ENCODE measurements at places on chromosomes 4 and X.

DNA sequence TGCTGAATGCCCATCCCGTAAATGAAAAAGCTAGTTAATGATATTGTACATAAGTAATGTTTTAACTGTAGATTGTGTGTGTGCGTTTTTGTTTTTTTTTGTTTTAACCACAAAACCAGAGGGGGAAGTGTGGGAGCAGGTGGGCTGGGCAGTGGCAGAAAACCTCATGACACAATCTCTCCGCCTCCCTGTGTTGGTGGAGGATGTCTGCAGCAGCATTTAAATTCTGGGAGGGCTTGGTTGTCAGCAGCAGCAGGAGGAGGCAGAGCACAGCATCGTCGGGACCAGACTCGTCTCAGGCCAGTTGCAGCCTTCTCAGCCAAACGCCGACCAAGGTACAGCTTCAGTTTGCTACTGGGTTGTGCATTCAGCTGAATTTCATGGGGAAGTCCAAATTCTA, at the start of gene SPP1:
Gene SPP1, plus strand, starts transcription at position 249 of the 400 bp plus-strand sequence. CDS start 1,182 bp downstream, outside the sequence.
- DNase-seq: peak; percentile 74

GRCh38 chr4:123698556-123698955, 302.0 kb downstream of the SPRY1 start:
- no peak for DNase-seq

GRCh38 chrX:77502951-77503525, 55.8 kb downstream of the FGF16 start:
- no peak for DNase-seq

- DNase-seq: no peak
Observed at GRCh38 chr4:3796960-3797359, 30.8 kb downstream of the ADRA2C start.

DNA sequence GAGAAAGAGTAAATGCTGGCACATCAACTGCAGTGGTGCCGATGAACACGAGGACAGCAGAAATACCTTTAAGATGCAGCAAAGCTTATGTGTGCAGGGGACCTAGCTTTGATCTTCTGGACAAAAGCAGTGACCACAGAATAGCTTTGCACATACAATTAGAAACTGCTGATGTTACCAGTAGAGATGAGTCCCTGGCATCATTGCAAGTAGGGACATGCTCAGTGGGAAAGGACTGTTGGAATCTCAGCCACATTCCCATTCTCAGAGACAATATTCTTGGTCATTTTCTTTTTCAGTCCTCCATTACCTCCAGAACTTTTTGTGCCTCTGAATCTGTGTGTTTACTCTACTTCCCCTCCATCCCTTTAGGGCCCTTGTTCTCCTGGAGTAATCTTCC, 16.9 kb upstream of the PDLIM3 start:
- DNase-seq: no peak

DNA sequence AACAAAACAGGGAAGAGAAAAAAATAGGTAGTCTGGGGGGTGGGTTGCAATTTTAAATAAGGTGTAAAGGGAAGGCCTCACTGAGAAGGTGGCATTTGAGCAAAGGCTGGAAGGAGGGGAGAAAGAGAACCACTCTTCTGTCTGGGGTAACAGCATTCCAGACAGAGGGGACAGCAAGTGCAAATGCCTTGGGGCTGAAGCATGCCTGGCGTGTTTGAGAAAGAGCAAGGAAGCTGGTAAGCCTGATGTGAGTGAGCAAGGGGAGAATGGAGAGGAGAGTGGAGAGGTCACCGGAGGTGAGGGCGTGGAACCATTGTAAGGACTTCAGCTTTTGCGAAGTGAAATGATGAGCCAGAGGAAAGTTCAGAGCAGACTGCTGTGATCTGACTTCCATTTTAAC, 19.7 kb upstream of the DOCK11 start:
- DNase-seq: no peak

DNA sequence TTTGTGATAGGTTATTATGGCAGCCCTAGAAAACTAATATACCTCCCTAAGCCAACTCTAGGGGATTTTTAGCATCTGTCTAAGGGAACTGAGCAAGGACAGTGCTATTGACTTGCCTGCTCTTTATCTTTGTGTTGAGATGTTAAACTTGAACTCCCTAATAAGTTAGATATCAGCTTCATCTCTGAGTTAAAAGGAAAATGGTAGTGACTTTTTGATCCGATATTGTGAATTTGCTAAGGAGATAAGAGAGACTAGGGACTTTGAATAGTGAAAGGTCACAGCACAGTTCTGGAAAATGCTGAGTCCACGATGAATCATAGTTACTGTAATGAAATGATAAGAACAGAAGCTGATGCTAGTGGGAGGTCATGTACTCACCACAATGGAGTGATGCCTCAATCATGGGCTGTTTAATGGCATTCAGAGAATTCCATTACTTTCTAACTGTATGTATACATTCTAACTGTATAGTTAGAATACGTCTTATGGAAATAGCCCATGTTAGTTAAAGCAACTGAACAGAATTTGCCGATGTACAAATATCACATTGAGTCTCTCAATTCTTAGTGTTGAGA, 147.2 kb downstream of the GLRA3 start:
- DNase-seq: no peak

- no peak for DNase-seq
Observed at GRCh38 chr4:98656886-98657285, 1.5 kb downstream of the TSPAN5 start.

- no peak for DNase-seq
Observed at GRCh38 chr4:151256134-151256533, 20.8 kb upstream of the PRSS48 start.
